Stimulated activated CD8-positive, alpha-beta memory T cell treated with anti-CD3 and anti-CD28 coated beads, Interleukin-15, amount 100 ng/mL, for 48 hours (primary cell): ENCODE measurements at places on chromosomes 12 and 14.
A peak's percentile ranks its signal among the peaks of the same experiment; 100 is the strongest.

- DNase-seq, result no peak
Observed at GRCh38 chr14:23573384-23574015, 5.1 kb downstream of the JPH4 start.

GRCh38 chr12:128408669-128409068, 141.7 kb downstream of the TMEM132C start:
- DNase-seq, result no peak

- no peak for DNase-seq
Observed at GRCh38 chr12:121495746-121496145, 85.1 kb downstream of the KDM2B start.

DNA sequence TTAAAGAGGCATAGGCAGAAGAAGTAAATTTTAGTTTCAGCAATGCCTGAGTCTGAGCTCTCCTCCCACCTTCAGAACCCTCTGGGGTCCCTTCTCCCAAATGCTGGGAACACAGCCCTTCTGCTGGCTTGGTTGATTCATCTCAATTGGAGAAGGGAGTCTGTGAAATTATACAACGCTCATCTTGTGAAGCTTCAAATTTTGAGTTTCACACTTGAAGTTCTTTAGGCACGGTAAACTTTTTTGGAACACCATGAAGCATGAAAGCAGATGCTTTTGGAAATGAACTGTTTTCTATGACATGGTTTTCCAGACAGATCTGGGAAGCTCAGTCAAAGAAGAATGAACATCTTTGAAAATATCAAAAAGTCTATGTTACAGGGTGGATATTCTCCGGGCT, 69.9 kb downstream of the TBK1 start:
- DNase-seq, result no peak

GRCh38 chr14:104665657-104666522, 23.5 kb upstream of the INF2 start:
- no peak for DNase-seq

DNA sequence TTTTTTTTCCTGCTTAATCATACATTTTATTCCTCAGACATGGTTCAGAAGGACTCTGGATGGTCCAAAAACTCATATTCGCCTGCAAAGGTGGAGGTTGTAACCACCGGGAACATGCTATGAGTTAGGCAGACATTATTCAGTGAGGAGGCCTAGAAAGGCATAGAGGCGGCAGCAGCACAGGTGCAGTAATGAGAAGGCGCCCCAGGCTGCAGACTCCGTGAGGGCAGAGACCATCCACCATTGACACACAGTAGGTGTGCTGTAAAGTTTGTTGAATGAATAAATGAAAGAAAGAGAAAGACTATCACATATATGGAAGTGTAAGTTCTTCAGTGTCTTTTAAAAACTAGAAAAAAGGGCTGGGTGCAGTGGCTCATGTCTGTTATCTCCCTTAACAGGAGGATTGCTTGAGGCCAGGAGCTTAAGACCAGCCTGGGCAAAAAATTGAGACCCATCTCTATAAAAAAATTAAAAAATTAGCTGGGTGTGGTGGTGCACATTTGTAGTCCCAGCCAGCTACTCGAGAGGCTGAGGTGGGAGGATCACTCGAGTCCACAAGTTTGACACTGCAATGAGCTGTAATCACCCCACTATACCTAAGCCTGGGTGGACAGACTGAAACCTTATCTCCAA, 34.5 kb upstream of the PTGR2 start:
- DNase-seq, result no peak

DNA sequence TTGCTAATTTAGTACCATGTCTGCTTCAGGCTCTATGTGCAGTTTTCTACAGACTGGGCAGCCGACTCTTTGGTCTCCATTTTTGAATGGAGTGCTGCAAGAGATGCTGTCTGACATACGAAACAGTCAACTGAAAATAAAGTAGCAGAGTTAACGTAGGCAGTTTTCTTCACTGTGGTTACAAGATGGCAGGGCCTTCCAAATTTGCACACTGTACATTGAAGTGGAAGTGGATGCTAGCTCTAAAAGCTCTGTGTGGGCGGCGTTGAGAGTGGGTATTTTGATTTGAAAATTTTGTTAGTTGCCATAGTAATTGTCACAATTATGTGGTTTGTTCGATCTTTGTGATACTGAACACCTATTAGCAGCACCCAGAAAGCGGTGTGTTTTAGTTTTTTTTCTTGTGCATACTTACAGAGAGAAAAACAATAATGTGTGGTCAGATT, 154.9 kb upstream of the ATP2B1 start:
- DNase-seq, result peak; percentile 51

DNA sequence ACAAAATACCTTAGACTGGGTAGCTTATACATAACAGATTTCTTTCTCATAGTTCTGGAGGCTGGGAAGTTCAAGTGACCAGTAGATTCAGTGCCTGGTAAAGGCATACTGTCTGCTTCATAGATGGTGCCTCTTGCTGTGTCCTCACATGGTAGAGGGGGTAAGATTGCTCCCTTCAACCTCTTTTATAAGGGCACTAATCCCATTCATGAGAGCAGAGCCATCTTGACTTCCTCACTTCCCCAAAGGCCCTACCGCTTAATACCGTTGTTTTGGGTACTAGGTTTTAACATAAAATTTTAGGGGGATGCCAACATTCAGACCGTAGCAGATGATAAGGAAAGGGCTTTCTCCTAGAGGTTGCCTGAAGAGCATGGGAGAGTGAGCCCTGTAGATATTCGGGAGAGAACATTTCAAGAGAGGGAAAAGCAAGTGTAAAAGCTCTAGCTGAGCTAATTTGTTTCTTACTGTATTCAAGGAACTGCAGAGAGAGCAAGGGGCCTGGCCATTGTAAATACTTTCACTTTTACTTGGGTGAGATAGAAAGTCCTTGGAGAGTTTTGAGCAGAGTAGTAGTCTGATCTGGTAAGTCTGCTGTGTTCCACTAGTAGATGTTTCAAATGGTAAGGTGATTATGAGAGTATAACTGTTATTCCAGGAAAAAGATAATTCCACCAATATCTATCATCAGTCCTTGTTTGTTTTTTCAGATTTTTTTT, 27.3 kb downstream of the FRS2 start:
- no peak for DNase-seq

DNA sequence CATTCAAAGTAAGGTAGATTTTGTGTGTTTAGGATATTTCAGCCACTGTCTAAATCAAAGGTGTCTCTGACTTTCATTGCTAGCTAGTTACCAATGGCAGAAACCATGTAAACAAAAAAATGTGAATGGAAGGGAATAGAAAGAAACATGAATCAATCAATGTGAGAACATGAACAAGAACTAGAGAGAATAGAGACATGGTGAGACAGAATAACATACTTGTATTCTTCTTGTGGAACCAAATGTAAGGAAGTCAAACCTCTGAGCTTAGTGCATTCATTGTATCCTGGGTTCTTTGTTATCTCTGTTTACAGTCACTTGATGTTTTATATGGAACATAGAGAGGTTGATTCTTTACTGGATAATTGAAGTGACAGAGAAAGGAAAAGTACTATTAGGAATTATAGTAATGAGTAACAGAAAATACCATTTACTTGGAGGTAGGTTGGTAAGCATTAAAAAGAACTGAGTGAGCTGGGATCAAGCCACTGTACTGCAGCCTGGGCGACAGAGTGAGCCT, 2.6 kb upstream of the WNK1 start:
- no peak for DNase-seq

DNA sequence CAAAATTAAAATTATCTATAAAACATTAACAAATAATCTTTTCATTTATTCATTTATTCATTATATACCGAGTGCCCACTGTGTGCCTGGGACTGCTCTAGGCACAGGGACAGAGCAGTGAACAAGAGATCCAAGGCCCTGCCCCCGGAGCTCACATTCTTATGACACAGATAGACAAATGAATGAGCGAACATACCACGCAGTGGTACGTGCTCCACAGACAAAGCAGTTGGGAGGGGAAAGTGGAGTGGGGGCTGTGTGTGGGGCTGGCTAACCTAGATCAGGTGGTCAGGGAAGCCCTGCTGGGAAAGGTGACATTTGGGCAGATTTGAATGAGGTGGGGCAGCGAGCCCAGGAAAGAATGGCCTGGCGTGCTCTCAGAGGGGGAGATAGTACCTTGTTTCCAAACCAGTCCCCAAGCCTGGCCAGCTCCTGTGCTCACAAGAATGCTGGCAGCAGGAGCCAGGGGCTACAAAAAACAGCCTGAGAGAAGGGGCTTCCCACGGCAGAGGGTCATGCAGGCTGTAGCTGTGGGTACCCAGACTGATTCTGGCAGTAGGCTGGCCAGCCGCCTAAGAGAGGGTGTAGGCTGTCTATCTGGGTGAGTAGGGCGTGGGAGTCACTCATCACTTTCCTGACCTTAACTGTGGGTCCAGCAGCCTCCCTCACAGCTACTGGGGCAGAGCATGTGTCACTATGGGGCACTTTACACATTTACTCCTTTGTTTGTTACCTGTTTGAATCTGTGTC, 57.8 kb upstream of the ACTN1 start:
- no peak for DNase-seq
